ENCODE measurements at places on chromosomes 12 and 14.

DNA sequence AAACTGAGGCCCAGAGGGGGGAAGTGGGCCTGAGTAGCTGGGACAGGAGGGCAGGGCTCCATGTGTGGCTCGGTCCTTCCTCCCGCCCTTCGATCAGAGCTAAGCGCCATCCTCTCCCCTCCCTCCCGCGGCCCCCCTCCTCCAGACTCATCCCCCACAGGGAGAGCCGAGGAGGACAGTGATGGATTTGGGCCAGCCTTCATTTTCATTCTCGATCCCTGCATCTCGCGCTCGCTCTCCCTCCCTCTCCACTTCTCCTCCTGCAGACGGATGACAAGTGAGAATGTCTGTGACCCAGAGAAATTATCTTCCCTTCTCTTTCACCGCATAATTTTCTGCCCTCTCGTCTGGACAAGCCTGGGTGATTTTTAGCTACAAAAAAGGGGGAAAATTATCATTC lies 183.3 kb downstream of the RBM19 start:
- DNase-seq, result no peak

DNA sequence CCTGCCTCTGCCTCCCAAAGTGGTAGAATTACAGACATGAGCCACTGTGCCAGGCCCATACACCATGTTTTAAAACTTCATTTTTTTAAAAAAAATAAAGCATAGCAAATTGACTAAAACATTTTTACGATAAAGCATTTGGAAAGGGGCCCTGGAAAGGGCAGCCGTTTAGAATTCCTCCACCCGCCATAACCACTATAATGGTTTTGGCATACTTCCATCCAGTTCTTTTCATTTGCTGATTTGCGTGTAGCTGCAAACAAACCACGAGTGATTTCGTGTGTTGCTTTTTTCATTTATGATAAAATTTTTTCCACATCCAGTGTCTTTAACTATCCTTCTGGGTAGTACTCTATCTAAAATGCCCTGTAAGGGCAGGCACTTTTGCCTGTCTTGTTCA lies 91.8 kb upstream of the RIN3 start:
- DNase-seq, result no peak

DNA sequence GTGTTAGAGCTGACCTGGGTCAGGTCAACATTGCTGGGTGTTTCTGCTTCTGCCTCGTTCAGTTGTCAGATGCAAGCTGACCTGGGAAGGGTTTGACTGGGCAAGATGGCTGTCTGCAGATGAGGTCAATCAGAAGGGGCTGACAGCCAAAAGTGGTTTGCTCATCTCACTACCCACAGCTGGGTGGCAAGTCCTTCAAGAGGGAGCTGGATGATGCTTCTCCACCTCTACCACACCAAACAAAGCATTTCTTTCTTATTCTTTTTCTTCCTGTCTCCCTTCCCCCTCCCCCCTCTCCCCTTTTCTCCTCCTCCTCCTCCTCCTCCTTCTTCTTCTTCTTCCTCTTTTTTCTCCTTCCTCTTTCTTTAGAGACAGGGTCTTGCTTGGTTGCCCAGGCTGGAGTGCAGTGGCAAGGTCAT lies 268.2 kb upstream of the PLEKHG7 start:
- DNase-seq, result no peak

DNA sequence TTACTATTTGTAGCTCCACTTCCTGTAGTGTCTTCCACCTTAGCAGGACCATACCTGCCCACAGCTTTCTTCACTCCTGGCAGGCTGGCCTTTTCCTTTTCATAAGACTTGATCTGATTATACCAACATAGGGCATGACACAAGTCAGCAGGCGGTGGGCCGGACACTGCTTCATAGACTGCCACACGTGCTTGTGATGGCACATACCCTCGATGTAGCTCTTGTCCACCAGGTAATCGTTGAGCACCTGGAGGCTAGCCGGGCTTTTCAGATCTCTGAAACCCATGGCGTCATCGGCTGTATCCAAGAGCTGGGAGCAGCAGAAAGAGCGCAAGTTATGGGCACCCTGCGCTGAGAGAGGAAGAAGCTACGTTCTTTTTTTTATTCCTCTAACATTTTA lies 53.7 kb upstream of the TMEM263 start:
- no peak for DNase-seq

DNA sequence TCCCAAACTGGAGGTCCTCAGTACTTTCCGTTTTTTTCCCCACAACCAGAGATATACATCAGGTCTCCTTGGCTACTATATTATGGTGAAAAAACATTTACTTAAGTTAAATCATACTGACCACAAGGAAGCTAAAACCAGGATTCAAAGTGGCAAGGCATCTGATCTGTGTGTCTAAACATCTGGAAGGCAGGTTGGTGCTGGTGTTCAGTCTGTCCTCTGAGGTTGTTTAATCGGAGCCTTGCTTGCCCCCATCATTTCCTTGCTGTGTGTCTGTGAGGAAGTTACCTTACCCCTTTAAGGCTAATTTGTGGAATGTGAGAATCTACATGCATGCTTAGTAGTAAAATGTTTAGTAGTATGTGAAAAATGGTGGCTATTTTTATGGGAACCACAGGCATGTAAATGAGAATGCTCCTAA lies 75.6 kb downstream of the GALNT4 start:
- DNase-seq, result peak; percentile 89

GRCh38 chr12:92244036-92244435 lies 98.4 kb upstream of the BTG1 start:
- peak; percentile 28 for DNase-seq

GRCh38 chr12:52628111-52628507 lies 9.8 kb upstream of the KRT73 start:
- no peak for DNase-seq

- DNase-seq, result no peak
Measured at GRCh38 chr12:2168808-2169207, 116.0 kb downstream of the CACNA1C start.
